ENCODE measurements at places on chromosomes 12 and 14.

GRCh38 chr12:42270596-42270995 lies 32.5 kb upstream of the YAF2 start:
- no peak for DNase-seq

- DNase-seq: no peak
Observed at GRCh38 chr14:92688434-92689375, 59.7 kb downstream of the LGMN start.

GRCh38 chr12:8644345-8645248 lies 18.0 kb downstream of the MFAP5 start:
- no peak for DNase-seq

- no peak for DNase-seq
Observed at GRCh38 chr12:68884251-68884650, 48.7 kb downstream of the CPM start.

GRCh38 chr12:49097381-49097780 lies 2.8 kb upstream of the DHH start:
- DNase-seq: no peak

DNA sequence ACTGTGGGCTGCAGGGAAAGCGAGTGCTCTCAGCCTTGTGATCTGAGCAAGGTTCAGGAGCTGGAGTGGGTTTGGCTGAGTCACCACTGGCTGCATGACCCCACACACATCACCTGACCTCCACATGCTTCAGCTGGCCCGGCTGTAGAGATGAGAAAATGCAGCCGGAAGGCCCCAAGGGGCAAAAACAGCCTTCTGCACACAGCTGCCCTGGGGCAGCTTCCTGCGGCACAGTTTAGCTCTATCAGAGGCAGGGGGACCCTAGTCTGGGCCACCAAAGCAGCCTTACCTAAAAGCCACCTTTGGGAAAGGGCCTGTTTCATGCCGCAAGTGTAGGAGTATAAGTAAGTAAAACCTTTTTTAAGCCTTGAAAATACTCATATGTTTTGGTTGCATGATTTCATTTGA lies 123.3 kb downstream of the SSPN start:
- DNase-seq: peak; percentile 45

- DNase-seq: peak; percentile 73
Observed at GRCh38 chr12:87155621-87156020, 873.6 kb downstream of the C12orf50 start.

DNA sequence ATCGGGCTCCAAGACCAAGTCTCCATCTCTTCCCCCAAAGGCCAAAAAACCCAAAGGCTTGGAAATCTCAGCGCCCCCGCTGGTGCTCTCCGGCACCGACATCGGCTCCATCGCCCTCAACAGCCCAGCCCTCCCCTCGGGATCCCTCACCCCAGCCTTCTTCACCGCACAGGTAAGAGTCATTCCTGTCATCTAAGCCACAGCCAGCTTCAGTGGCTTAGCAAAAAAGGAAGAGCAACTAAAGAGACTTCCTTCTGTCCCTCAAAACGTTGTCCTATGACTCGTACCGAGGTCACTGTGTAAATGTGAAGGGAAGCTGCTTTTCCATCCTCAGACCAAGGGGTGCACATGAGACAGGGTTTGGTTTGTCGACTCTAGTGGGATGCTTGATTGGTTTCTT lies 53.4 kb downstream of the ELK3 start:
- no peak for DNase-seq

DNA sequence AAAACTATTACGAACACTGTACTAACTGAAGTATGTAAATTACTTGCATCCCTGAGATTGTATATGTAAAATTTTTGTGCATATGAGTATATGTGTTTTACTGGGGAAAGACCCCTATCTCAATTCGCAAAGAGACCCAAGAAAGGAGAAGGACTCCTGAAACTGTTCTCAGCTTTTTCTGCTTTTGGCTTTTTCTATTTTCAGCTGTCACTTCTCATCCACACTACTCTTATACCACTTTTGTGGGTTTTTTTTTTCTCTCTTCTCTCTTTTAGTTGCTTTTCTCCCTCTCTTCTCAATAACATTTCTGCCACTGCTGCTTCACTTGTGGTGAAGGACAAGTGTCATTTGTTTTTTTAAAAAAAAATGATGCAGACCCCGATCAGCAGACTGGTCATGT lies 39.8 kb downstream of the NIN start:
- no peak for DNase-seq

DNA sequence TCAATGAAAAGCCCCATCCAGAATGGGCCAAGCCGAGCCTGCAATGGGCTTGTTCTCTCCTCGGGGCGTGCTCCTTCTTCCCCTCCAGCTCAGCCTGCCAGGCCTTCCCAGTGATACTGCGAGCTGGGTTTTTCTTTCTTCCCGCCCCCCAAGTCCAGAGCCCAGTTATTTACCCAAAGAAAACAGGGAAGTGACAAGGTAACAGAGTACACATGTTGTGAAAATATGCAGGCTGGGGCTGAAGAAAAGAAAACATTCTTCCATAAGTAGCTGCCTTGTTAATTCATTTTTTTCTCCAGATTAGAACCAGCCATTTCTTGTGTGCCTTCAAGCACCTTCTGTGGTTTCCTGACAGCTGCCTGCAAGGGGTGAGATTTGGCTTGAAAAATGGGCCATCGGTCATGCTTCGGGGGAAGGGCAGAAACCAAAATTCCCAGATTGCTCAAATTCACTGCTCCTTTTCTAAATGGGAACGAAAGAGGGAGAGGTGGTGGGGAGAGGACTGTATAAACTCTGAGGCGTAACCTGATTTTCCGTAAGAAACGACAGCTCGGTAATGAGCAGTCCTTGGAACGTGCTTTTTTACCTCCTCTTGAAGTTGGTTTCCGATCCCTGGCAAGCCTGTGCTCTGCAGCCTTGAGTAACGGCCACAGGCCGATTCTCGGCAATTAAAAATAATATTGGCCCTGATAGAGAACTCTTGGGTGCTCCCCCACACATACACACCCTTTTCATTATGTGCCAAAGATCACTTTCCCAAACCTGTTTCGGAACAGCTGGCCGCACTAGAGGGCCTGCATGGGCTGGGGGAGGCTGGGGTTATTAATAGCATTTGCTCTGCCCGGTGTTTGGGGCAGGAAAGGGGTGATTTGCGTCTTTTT lies 229.4 kb downstream of the ZFP36L1 start:
- peak; percentile 94 for DNase-seq

- no peak for DNase-seq
Observed at GRCh38 chr14:68471029-68471963, 321.6 kb downstream of the ZFP36L1 start.

GRCh38 chr12:94435511-94435927 lies 24.1 kb downstream of the CEP83 start:
- peak; percentile 16 for DNase-seq

DNA sequence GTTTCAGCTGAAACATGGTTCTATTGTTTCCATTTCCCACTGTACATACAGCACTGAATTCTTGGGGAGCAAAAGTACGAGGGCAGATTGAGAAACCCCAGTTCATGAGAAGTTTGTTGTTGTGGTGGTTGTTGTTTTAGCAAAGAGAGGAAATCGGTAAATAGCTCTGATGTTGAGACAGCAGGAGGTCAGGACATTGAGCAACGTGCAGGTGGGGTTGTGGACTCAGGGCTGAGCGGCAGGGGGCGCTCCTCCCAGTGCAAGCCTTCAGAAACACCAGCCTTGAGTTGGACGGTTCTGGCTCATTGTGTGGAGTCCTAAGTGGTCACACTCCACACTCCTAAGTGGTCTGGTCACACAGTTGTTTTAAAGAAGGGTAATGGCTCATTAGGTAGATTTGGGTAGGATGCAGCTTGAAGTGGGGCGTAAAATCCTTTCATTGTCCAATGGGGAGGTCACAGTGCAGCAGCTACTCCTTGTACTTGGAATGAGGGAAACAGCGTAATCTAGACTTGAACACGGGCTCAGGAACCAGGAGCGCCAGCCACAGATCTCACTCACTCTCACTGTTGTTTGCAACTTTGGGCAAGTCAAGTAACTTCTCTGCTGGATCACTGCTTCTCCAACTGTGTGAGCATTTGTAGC lies 14.5 kb upstream of the PWP1 start:
- DNase-seq: no peak

- no peak for DNase-seq
Observed at GRCh38 chr12:116687888-116688287, 50.0 kb downstream of the SPRING1 start.

DNA sequence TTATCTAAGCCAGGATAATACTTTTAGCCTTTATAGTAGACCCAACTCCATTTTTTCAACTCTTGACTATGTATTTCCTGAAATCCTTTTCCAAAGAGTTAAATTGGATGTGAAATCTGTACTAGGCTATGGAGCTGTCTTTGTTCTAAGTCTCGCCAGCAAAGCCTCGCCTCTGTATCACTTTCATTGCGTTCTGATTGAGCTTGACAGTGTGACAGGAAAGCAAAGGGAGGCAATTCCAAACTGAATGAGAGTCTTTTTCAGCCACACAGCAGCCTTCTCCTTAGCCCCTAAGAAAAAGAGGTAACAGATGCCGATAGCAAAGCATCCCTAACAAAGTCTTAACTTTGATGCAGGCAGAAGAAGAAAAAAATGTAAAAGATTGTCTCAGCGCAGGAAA lies 154.6 kb upstream of the OTX2 start:
- DNase-seq: no peak

- no peak for DNase-seq
Observed at GRCh38 chr12:9104087-9104486, 11.6 kb downstream of the A2M start.

DNA sequence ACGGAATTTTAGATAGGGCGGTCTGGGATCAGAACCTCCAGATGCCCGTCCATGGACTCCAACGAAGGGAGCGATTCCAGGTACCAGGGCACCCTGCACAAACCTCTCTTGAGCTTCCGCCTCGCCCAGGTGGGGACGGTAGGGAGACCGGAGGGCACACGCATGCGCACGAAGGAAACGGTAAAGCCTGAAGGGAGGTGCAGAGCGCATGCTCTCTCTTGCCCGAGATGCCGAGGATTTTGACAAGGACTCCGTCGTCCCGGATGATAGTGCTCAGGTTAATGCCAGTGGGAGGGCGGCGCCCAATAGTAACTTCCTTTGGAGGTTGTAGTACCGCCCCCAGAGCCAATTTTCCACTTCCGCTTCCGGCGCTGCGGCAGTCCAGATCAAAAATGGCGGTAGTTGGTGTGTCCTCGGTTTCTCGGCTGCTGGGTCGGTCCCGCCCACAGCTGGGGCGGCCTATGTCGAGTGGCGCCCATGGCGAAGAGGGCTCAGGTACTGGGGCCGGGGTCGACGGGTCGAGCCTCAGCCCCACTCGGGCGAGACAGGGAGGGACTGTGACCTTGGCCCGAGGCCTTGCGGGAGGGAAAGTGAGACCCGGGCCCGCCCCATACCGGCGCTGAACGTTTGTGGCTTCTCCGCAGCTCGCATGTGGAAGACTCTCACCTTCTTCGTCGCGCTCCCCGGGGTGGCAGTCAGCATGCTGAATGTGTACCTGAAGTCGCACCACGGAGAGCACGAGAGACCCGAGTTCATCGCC lies at the start of gene COX6A1:
COX6A1 (plus strand) TSS at position 379 of the 760 bp plus-strand sequence; CDS start at position 393, 14 bp downstream.
- DNase-seq: peak; percentile 96

DNA sequence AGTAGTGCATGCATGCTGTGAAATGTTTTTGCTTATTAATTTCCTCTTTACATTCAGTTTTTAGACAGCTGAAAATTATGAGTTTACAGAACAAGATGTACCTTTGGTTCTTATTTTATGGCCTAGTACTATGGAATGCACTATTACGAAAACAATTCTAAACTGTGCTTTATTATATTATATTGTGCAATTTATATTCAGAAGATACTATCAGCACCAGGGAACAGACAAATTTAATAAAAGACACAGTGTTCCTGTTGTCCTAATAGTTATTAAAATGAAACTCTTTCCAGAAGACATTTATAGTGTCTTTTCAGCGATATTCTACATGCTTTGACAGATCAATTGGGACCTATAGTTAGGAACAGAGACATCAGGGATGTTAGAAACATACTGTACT lies 427.3 kb downstream of the BTG1 start:
- no peak for DNase-seq

DNA sequence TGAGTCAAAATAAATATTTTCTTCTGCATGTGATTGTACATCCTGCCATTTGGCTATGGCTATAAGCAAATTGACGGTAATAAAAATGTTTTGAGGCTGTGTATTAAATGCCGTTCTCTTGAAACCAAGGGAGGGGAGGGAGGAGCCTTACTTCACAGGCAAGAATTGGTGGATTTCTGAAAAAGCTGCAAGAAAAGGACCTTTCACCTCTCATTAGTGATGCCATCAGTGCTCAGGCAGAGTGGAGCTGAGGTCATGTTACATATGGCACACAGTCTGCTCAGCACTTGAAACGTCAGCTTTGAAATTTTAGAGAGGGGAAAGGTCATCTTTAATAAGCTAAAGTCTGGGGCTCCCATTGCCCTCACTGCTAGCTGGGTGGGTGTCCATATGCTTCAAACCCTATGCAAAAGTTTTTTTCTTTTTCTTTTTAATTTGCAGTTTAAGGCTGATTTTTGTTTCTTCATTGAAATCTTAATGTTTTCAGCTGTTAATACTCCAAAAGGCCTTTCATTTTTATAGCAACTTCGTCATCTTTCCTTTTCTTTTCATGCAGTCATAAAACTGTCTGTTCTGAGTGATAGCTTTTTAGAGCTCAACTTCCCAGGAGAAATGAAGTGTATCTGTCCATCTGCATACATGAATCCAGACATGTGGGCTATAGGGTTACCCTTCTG lies 9.8 kb upstream of the SIX1 start:
- no peak for DNase-seq

GRCh38 chr14:55979096-55979495 lies 139.1 kb upstream of the PELI2 start:
- no peak for DNase-seq

DNA sequence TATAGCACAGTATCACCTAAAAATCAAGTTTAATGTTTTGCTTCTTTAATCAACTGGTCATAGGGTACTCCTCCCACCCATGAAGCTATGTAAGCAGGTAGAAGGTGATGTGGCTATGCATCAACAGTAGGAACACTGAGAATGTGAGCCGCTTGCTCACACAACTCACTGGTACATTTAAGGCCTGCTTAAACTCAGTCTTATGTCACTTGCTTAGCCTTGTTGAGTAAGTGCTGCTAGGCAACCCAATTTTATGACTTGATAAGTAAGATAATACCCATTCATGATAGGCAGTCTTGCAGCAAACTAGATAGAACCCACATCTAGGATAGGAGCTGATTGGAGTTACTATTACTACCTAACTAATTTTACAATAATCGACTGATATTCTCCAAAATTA lies 70.0 kb upstream of the BMP4 start:
- DNase-seq: no peak

GRCh38 chr14:67265131-67265530 lies 23.9 kb downstream of the PALS1 start:
- peak; percentile 60 for DNase-seq

- DNase-seq: no peak
Observed at GRCh38 chr14:61615743-61616523, 79.4 kb upstream of the HIF1A start.

DNA sequence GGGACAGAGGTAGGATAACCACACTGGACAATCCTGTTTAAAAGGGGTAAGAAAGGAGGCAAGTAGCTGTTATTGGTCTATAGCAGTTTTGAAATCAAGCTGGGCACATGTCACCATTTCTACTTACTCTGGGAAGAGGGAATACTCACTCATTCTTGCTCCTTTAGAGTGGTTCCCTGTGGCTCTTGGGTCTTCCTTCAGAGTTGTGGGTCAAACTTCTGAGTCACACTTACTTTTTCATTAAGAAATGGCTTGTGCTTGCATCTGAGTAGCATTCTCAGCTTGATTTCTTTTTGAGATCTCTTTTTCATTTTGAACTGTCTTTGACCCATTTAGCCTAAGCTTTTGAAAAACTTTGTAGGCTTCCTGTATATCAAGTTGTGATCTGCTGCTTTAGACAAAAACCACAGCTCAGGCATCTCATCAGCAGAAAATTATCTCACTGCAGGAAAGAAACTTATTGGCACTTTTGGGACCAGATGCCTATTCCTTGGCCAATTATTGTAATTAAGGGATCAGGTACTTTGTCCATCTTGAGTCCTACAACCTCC lies 122.2 kb downstream of the AEBP2 start:
- DNase-seq: no peak

Data from AG10803 (cell line).